ENCODE measurements at places on chromosomes 2 and 18. TPM values are rescaled to one million over a fixed set of nuclear protein-coding genes. Genes with fewer than 3 reads are reported as not detected.
A peak's percentile ranks its signal among the peaks of the same experiment; 100 is the strongest.

DNA sequence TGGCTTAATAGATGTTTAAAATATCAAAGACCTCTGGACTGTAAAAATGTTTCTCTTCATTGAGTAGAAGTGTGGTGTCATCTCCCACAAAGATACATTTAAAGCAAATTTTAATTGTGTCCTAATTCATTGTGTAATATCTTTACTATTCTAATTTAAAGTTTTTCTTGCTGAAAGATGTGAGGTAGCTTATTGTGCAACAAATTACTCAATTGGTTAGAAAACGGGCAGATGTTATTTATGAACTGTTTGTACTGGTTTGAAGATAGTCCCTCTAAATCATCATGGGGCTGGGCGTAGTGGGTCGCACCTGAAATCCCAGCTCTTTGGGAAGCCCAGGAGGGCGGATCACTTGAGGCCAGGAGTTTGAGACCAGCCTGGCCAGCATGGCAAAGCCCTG is 65.3 kb downstream of the CYBRD1 start:
- no peak for DNase-seq
- no peaks in the 10 kb centered on the region for H3K36me3 ChIP-seq
- H3K27me3 ChIP-seq = peaks cover 4% of the 10 kb centered on the region
- H3K4me3 ChIP-seq = no peak overlapping the region

GRCh38 chr2:121039679-121040078 is 245.3 kb downstream of the TFCP2L1 start:
- peaks cover 5% of the 10 kb centered on the region for H3K27me3 ChIP-seq
- DNase-seq = no peak
- no peak overlapping the region for H3K4me3 ChIP-seq
- no peak overlapping the region for H3K27ac ChIP-seq

GRCh38 chr18:12531749-12532148 is 124.0 kb downstream of the PRELID3A start:
- no peaks in the 10 kb centered on the region for H3K4me1 ChIP-seq
- H3K27me3 ChIP-seq = no peaks in the 10 kb centered on the region
- H3K27ac ChIP-seq = no peak overlapping the region
- H3K4me3 ChIP-seq = no peak overlapping the region

Gene CD8A
- total RNA-seq = 2.1 TPM

DNA sequence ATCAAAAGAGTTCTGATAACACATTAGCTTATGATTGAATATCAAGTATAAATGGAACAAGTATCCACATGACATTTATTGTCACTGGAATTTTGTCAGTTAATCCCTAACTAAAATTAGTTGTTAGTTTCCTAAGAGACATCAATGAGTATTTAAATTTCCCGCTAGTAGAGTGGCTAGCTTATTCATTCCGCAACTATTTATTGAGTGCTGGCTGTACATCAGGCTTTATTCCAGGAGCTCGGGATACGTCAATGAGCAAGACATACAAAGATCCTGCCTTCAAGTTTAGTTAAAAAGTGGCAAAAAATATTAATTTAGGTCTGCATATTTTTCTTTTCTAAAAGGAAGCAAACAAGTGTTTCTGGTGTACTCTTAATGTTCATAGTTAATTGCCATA is 59.3 kb downstream of the PRKRA start:
- no peaks in the 10 kb centered on the region for H3K4me1 ChIP-seq
- no peaks in the 10 kb centered on the region for H3K27me3 ChIP-seq
- no peak overlapping the region for H3K27ac ChIP-seq
- H3K4me3 ChIP-seq = no peak overlapping the region
- DNase-seq = no peak

GRCh38 chr2:68968221-68968620 is 6.2 kb upstream of the GKN1 start:
- no peak overlapping the region for H3K4me3 ChIP-seq
- no peak overlapping the region for H3K27ac ChIP-seq
- DNase-seq = no peak
- H3K4me1 ChIP-seq = no peaks in the 10 kb centered on the region
- H3K27me3 ChIP-seq = no peaks in the 10 kb centered on the region

Gene SERPINE2
- total RNA-seq = 7.3 TPM

Gene ICA1L
- total RNA-seq = 1.6 TPM

Gene MAP3K19
- total RNA-seq = not detected

Gene CACNB4
- 0.14 TPM for total RNA-seq

DNA sequence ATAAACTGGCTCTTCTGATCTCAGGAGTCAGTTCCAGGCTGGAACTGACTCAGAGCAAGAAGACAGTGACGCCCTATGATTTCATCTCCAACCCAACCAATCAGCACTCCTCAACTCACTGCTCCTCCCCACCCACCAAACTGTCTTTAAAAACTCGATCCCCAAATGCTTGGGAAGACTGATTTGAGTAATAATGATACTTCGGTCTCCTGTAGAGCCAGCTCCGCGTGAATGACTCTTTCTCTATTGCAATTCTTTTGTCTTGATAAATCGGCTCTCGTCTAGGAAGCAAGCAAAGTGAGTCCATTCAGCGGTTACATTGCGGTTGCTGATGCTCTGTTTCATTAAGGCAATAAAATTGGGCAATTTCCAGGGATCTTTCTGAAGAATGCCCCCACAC is 1025.3 kb upstream of the CNTNAP5 start:
- no peaks in the 10 kb centered on the region for H3K4me1 ChIP-seq
- no peak overlapping the region for H3K27ac ChIP-seq
- no peak overlapping the region for H3K4me3 ChIP-seq
- no peaks in the 10 kb centered on the region for H3K27me3 ChIP-seq
- H3K36me3 ChIP-seq = no peaks in the 10 kb centered on the region
- DNase-seq = no peak

DNA sequence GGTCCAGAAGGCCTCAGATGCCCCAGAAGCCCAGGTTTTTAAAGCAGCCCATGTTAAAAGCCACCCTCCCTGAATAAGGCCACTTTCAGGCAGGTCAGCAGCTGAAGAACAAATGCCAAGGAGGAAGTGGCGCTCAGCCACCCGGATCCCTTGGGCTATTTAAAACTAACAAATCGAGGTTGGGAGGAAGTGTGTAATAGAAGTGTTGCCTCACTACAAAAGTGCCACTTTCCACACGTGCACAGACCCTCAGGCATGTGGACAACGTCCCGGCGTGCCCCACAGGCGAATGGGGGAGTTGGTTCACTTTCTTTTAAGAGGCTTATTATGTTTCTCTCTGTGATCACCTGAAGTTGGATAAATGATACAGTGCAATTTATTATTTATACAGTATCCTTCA is 173.8 kb upstream of the SALL3 start:
- no peak for DNase-seq
- H3K27ac ChIP-seq = no peak overlapping the region
- H3K4me1 ChIP-seq = no peaks in the 10 kb centered on the region
- H3K4me3 ChIP-seq = no peak overlapping the region
- no peaks in the 10 kb centered on the region for H3K27me3 ChIP-seq

- H3K27me3 ChIP-seq = no peaks in the 10 kb centered on the region
- H3K27ac ChIP-seq = no peak overlapping the region
- H3K4me3 ChIP-seq = no peak overlapping the region
- H3K4me1 ChIP-seq = no peaks in the 10 kb centered on the region
- DNase-seq = no peak
These were observed 613.9 kb downstream of the IRS1 start for GRCh38 chr2:226185616-226186211.

Gene SP9
- total RNA-seq = not detected

GRCh38 chr18:61850756-61851155 is 42.1 kb downstream of the RNF152 start:
- no peaks in the 10 kb centered on the region for H3K27me3 ChIP-seq
- no peak for DNase-seq
- H3K4me3 ChIP-seq = no peak overlapping the region
- H3K4me1 ChIP-seq = no peaks in the 10 kb centered on the region
- no peaks in the 10 kb centered on the region for H3K36me3 ChIP-seq
- no peak overlapping the region for H3K27ac ChIP-seq

GRCh38 chr2:26410764-26411243 is 9.1 kb downstream of the DRC1 start:
- H3K36me3 ChIP-seq = no peaks in the 10 kb centered on the region
- H3K4me3 ChIP-seq = no peak overlapping the region
- H3K4me1 ChIP-seq = no peaks in the 10 kb centered on the region
- no peak overlapping the region for H3K27ac ChIP-seq
- DNase-seq = no peak
- peaks cover 13% of the 10 kb centered on the region for H3K27me3 ChIP-seq

Gene THAP4
- 27.5 TPM for total RNA-seq

Gene CD226
- total RNA-seq = 74.0 TPM

GRCh38 chr2:209613649-209614305 is 157.9 kb upstream of the UNC80 start:
- H3K27ac ChIP-seq = no peak overlapping the region
- no peak for DNase-seq
- no peaks in the 10 kb centered on the region for H3K27me3 ChIP-seq

GRCh38 chr2:37457401-37457901 is 113.0 kb downstream of the QPCT start:
- H3K4me1 ChIP-seq = peaks cover 51% of the 10 kb centered on the region
- no peak overlapping the region for H3K27ac ChIP-seq
- H3K27me3 ChIP-seq = no peaks in the 10 kb centered on the region
- DNase-seq = no peak

DNA sequence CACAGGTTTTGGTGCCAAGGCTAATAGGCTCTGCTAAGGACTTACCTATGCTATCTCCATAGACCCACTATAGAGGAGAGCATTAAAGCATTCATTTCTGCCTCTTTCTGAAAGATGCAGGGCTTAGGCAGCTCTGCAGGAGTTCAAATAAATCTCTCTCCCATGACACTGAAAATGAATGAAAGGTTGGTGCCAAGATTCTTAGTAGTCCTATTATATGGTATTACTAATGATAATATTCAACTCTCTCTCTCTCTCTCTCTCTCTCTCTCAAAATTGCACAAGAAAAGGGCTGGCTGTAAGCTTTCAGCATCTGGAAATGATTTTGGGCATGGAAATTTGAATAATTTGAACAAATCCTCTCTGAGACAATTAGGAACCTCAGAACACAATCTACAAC is 433.7 kb downstream of the MBD2 start:
- no peaks in the 10 kb centered on the region for H3K27me3 ChIP-seq
- H3K4me3 ChIP-seq = no peak overlapping the region
- H3K36me3 ChIP-seq = no peaks in the 10 kb centered on the region
- DNase-seq = no peak
- no peaks in the 10 kb centered on the region for H3K4me1 ChIP-seq

Gene IL37
- not detected for total RNA-seq

DNA sequence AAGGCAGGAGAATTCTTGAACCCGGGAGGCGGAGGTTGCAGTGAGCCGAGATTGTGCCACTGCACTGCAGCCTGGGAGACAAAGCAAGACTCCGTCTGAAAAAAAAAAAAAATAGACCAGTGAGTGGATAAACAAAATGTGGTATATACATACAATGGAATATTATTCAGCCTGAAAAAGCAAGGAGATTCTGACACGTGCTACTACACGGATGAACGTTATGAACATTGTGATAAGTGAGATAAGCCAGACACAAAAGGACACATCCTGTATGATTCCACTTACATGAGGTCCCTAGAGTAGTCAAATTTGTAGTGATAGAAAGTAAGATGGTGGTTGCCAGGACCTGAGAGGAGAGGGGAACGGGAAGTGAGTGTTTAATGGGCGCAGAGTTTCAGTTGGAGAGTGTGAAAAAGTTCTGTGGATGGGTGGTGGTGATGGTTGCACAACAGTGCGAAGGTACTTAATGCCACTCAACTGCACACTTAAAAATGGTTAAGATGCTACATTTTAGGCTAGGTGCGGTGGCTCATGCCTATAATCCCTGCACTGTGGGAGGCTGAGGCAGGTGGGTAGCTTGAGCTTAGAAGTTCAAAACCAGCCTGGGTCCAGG is 38.3 kb downstream of the NIFK start:
- H3K27ac ChIP-seq = no peak overlapping the region
- H3K36me3 ChIP-seq = no peaks in the 10 kb centered on the region
- H3K4me3 ChIP-seq = no peak overlapping the region

- peak overlapping the region; percentile 62 for H3K27ac ChIP-seq
- H3K27me3 ChIP-seq = no peaks in the 10 kb centered on the region
- peaks cover 82% of the 10 kb centered on the region for H3K4me1 ChIP-seq
- H3K36me3 ChIP-seq = no peaks in the 10 kb centered on the region
- H3K4me3 ChIP-seq = no peak overlapping the region
These were observed 61.9 kb upstream of the ALPP start for GRCh38 chr2:232316461-232317330.

Gene PLA2R1
- total RNA-seq = not detected

Gene TM4SF20
- not detected for total RNA-seq

DNA sequence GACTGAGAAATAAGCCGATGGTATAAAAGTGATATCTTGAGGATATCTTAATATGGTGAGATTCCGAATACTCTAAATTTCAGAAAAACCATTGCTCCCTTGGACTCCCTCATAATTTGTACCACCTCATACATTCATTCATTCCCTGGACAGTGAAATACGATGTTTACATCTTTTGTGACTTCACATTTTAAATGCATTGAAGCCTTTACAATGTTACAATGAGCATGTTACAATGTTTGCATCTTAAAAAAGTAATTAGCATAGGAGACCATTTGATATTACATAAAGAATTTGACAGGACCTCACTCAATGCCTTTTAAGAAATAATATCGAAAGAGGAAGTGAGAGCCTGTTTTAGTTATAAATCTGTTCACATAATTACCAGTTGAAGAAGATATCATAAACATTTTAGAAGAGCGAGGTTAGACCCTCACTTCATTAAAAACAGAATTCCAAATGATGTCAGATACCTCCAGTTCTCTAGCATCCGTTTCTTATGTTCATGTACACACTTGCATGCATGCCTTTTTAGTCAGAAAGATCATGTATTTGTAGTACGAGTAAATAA is 372.0 kb downstream of the ARHGAP15 start:
- H3K36me3 ChIP-seq = peaks cover 36% of the 10 kb centered on the region
- no peak overlapping the region for H3K27ac ChIP-seq
- no peak overlapping the region for H3K4me3 ChIP-seq
- DNase-seq = no peak
- H3K4me1 ChIP-seq = no peaks in the 10 kb centered on the region

DNA sequence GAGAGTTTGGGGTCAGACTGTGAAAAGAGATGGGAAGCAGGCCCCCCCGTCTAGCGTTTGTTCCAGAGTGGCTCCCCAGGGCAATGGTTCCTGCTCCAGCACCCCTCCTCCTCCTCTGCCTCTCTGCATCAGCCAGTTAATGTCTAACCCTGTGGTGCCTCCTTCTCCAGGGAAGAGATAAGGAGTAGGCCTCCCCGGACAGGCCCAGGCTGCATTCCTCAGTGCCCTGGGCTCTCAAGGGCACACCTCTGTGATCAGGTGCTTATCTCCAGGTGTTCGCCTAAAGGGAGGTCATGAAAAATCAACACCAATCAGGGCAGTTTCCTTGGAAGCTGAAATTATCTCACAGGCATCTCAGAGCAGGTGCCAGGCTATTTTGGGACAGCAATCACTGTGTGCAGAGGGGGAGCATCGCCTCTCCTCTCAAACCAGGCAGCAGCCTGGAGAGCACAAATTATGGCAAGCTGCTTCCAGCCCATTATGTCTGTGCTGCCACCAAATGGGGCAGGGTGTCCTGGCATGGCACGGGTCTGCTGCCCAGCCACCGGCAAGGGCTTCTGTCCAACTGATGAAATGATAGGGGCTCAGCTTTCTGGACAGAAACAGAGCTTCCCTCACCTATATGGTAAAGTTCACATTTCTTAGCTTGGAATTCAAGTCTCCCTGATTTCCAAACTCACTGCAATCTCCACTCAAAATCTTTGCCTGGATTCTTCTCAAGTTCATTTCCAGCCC is 255.8 kb upstream of the SLC14A2 start:
- H3K4me1 ChIP-seq = no peaks in the 10 kb centered on the region
- no peaks in the 10 kb centered on the region for H3K36me3 ChIP-seq
- H3K27me3 ChIP-seq = no peaks in the 10 kb centered on the region
- DNase-seq = no peak
- no peak overlapping the region for H3K4me3 ChIP-seq

Gene UGT1A8
- not detected for total RNA-seq
